ENCODE measurements at places on chromosomes 3 and 15.

GRCh38 chr3:45041666-45042065 lies 15.6 kb downstream of the CLEC3B start:
- no peak for DNase-seq

GRCh38 chr15:21267671-21268395 lies 172.5 kb downstream of the POTEB3 start:
- peak; percentile 34 for DNase-seq

DNA sequence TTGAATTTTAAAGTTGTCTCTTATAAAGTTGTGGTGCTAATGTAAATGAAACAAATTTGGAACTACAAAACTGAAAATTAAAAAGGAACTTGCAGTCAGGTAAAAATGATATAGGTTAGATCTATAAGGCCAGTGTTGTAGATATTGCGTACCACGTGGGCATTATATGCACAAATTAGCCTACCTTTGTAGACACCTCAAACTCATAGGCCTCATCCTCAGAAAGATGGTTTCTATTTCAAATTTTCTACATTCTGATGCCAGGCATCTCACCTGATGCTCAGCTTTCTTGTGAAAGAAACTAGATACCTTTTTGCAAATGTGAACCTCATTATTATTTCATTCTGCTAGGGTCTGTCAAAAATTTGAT lies 25.6 kb downstream of the TMEM207 start:
- no peak for DNase-seq

- no peak for DNase-seq
Measured at GRCh38 chr15:92166029-92166428, 227.7 kb upstream of the ST8SIA2 start.

- peak; percentile 24 for DNase-seq
Measured at GRCh38 chr3:45890405-45890804, 4.1 kb downstream of the CCR9 start.

GRCh38 chr15:76070921-76071635 lies 11.3 kb downstream of the TMEM266 start:
- DNase-seq = no peak

DNA sequence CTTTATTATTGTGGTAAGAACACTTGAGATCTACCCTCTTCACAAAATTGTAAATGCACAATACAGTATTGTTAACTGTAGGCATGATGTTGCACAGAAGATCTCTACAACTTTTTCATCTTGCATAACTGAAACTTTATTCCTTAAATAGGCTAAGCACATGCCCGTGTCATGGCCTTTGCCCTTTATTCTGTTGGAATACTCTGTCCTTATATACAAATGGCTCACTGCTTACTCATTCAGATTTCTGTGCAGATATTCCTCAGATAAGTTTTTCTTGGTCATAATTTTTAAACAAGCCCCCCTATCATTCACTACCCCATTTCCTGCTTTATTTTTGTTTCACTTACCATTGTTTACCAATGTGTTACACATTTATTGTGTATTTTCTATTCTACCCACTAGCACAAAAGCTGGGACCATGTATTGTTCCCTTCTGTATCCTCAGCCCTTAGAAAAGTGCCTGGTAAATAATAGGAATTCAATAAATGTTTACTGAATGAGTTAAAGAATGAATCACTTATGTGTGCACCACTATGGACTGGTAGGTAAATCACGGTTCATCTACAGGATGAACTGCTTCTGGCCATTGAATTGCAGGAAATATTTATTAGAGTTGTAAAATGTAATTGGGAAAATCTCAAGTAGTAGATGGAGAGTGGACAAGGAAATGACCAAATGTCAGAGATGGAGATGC lies 151.0 kb downstream of the CPNE4 start:
- DNase-seq = no peak

Measured in PC-9 (cell line).